ENCODE measurements at places on chromosomes 7 and 10.

DNA sequence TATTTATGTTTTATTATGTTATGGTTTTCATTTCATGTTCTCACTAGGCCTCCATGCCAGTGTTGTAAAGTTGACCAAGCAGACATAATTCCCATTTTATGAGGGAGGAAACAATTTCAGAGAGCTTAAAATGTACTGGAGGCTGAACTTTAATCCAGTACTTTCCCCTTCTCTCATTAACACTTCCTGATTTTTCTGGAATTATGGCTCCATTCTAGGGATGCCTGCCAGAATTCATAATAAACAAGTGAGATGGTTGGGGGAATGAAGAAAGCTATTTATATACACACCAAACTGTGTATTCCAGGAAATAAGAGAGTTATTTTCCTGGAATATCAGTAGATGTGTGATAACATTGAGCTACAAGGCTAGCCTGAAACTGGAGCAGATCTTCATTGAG, 6.9 kb downstream of the TMEM236 start:
- DNase-seq: no peak

- DNase-seq: no peak
These were observed at the start of gene IFIT2 for GRCh38 chr10:89301721-89302445. TSS of gene IFIT2 (plus strand) at chr10:89302046. CDS start at chr10:89302124, 78 bp downstream.

GRCh38 chr7:23369100-23369499, 70.0 kb downstream of the MALSU1 start:
- no peak for DNase-seq

- no peak for DNase-seq
These were observed 548.7 kb upstream of the GALNT17 start for GRCh38 chr7:70582927-70583895.

DNA sequence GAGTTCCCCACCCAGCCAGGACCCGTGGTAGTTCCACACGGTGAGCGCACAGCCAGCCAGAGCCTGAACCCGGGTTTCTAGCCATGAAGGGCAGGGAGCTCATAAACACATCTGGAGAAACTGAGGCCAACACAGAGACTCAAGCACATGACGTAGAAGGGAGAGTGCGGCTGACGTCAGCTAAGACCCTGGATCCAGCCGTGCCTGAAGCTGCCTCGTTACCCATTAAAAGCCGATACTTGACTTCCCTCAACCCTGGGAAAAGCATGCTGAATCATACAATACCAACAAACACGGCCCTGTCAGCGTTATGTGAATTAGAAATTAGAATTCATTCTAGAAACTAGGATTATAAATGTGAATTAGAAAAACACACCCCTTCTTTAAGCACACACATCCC, 65.2 kb upstream of the PDGFA start:
- DNase-seq: no peak

DNA sequence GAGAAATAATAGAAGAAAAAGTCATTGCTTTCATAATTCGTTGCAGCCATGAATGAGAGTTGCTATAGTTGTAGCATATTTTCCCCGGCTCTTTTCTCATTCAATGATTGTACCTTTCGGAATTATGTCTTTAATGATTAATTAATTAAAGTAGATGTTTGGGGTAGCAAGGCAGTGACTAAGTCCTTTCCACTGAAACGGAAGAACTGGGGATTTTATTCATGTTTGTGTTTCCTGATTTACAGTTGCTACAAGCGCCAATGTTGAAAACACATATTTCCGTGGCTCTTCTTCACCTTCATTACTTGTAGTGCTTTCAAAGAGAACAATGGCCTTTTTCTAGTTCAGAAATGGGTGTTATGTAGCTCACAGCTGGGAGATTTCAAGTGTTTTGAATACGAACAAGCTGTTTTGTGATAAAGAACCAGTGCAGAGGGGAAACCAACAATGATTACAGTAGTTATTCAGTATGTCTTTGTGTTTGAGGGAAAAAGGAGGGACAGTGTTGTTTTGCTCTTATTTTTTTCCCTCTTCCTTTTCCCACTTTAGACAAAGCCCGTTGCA, 153.5 kb downstream of the NSUN6 start:
- no peak for DNase-seq

DNA sequence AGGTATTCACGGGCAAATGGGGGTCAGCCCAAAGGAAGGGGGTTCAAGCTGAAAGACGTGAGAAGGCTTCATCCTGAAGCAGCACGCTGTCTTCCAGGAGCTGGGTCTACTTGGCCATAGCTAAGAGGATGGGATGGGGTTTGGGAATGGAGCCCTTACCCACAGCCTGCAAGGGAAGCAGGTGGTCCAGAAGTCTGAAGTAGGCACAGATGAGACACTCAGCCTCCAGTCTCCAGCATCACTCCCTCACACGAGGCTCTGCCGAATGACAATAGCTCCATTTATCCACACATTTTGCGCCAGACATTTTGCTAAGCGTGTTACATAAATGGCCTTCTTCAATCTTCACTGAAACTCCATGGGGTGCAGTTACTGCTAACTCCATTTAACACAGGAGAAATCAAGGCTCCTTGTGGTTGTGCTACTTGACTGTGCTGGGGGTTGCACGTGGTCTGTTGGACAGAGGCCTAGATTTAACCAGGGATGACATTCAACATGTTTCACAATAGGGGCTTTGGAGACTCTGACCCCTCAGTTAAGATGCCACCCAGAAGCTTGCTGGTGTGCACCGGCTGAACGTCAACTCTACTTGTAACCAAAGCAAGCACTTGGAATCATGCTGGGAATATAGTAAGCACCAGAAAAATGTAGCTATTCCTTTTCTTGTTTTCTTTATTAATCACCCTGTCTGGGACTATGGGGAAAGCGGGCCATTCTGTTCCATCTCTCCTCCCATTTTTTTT, 85.3 kb downstream of the FAM241B start:
- no peak for DNase-seq

- DNase-seq: no peak
These were observed 161.4 kb downstream of the ATE1 start for GRCh38 chr10:121766426-121766825.

DNA sequence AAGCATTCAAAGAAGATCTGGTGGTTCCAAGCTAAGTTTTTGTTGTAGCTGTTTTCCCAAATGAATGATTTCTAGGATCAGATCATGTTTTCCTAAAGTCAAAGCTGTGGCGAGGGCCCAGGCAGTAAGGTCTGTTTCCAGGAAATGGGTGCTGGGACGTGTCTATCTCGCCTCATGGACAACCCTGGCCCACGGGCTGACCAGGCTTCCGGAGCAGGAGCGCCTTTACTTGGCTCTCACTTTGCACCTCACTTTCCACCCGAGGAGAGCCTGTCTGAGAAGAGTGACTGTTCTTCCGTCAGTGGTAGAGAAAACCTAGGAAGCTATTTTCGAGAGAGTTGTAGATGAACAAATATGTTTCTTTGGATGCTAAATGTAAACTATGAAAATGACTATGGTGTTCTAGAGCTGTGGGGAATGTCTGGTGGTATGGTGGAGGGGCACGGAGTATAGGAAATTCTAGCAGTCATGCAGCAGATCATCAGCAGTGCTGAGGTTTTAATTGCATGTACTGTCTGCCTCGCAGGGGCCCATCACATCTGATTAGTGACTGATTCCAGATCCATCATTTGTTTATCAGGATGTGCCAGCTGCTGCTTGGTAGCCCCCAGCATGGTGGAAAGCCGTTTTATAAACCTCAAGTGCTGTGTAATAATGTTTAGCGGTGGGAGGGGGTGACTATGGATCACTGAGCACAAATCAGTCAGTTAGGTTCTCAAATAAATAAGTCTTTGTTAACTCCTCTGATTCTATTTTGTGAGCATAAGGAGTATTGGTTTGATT, 66.6 kb downstream of the VWC2 start:
- DNase-seq: no peak

GRCh38 chr7:55030314-55030713, 11.5 kb downstream of the EGFR start:
- DNase-seq: no peak

- no peak for DNase-seq
These were observed 253.5 kb downstream of the BAMBI start for GRCh38 chr10:28930514-28931495.

DNA sequence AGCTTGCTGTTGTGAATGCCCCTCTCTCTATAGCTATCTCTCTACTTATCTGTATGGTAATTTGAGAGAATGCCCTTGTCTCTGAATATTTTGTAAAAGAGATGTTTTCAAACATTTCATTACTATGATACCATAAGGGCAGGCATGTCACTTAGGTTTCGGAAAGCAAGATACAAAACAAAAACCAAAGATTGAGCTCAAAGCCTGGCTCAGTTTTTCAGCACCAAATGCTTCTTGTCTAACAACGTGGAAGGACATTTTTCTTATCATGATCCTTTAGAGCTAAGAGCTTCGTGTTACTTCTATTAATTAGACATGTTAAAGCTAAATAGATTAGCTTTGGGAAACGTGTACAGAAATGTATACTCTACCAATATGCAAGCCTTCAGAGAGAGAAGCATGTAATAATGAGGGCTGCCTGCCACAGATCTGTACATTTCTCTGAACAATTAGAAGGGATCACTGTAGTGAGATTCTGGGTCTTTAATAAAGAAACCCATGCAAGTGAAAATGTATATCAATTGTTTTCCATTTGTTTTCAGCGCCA, 148.9 kb downstream of the ARID5B start:
- no peak for DNase-seq

DNA sequence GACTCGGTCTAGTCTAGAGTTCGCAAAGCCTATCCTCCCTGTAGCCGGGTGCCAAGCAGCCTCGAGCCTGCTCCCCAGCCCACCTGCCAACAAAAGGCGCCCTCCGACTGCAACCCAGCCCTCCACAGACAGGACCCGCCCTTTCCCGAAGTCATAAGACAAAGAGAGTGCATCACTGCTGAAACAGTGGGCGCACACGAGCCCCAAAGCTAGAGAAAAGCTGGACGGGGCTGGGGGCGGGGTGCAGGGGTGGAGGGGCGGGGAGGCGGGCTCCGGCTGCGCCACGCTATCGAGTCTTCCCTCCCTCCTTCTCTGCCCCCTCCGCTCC, 622 bp upstream of the COL1A2 start:
- no peak for DNase-seq

DNA sequence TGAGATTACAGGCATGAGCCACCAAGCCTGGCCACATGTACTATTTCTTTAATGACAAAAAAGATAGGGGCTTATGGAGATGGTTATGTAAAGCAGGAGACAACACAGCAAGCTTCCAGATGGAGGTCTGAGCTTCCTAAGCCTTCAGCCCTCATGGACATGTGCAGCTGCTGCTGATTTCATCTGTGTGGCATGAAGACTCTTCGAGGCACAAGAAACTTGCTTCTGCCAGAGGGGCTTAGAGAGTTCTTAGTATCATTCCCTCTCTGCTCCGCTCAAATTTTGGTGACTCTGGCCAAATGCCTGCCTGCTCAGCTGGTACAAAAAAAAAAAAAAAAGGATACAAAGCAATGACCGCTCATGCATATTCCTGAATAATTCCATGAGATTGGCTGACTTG, 552.5 kb downstream of the TYW1 start:
- DNase-seq: no peak

DNA sequence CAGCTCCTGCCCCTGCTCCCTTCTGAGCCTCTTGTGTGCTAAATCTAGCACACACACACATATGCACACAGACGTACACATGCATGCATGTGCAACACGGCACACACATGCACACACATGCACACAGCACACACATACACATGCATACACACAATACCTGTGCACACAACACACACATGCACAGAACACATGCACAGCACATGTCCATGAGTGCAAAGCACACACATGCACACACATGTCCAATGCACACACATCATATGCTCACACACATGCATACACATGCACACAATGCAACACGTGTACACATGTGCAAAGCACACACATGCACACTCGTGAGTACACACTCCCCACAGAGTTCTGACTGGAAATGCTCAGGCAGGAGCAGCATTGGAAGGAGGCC, 115.0 kb downstream of the WDR37 start:
- no peak for DNase-seq

DNA sequence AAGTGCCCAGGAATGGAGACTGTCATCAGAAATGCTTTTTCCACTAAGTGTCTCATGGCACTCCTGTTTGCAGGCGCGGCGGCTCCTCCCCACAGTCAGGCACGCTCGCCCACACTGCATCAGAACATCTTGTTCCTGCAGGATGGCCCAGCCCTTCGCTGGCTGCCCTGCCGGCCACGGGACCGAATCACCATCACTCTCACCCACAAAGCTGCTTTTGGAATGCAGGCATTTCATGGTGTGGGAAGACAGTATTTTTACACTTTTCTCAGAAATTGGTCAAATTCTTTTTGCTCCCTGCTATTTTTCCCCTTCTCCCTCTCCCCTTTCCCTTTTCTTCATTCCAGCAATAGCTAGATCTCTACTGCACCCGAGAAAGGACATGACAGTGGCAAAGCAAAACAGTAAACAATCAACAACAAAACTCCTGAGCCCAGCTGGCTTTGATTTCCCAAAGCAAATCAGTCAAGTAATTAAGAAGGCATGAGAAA, 176.1 kb upstream of the TNS3 start:
- peak; percentile 88 for DNase-seq

- DNase-seq: no peak
These were observed 73.3 kb downstream of the CXCL12 start for GRCh38 chr10:44311563-44312051.

DNA sequence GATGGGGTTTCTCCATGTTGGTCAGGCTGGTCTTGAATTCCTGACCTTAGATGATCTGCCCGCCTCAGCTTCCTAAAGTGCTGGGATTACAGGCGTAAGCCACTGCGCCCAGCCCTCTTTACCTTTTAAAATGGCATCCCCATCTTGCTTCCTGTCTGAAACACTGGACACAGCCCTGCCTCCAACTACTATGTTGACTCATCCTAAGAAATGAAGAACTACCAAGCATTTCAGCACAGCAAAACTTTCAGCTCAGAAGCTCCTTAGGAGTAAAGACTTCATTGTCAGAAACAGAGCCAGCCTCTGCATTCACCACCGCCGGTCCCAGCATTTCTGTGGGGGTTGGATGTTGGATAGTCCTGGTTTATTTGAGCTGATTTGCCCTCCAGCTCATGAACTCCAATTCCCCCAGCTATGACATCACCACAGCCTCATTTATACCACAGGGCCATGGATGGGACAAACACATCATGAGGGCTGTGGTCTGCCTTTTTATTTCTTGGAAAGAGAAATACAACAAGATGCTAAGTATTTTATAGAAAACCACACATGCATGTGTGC, 123.5 kb downstream of the ADCY1 start:
- DNase-seq: no peak

GRCh38 chr10:2464483-2464882, 602.9 kb upstream of the PFKP start:
- no peak for DNase-seq

- no peak for DNase-seq
These were observed 136.8 kb downstream of the EXOC4 start for GRCh38 chr7:133389727-133390126.

- no peak for DNase-seq
These were observed 374.8 kb upstream of the AKR1E2 start for GRCh38 chr10:4450981-4451908.
